HFFc6 (cell line): ENCODE measurements at places on chromosomes 5 and 9. TPM values are rescaled to one million over a fixed set of nuclear protein-coding genes. Genes with fewer than 3 reads are reported as not detected.

GRCh38 chr5:151168602-151169344, 11.2 kb upstream of the ANXA6 start:
- DNase-seq, result no peak

DNA sequence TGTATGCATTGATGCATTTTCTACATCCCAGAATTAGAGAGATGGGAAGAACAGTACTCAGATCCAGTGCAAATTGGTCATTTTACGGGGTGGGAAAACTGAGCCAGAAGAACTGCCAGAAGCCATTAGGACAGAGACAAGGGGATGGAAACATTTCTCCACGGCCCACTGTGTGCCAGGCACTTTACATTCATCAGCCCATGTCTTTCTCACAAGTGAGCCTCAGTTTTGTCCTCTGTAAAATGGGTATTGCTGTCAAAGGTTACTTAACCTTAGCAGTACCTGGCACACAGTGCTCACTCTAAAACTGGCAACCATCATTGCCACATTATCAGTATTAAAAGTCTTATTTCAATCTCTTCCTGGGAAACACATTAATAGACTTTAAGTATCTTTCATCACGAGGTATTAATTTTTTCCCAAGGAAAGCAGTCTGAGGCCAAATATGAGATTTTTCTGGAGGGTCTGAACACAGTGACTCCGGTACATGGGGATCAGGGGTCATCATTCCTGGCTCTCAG, 5.2 kb downstream of the DUSP1 start:
- peak; percentile 87 for DNase-seq

DNA sequence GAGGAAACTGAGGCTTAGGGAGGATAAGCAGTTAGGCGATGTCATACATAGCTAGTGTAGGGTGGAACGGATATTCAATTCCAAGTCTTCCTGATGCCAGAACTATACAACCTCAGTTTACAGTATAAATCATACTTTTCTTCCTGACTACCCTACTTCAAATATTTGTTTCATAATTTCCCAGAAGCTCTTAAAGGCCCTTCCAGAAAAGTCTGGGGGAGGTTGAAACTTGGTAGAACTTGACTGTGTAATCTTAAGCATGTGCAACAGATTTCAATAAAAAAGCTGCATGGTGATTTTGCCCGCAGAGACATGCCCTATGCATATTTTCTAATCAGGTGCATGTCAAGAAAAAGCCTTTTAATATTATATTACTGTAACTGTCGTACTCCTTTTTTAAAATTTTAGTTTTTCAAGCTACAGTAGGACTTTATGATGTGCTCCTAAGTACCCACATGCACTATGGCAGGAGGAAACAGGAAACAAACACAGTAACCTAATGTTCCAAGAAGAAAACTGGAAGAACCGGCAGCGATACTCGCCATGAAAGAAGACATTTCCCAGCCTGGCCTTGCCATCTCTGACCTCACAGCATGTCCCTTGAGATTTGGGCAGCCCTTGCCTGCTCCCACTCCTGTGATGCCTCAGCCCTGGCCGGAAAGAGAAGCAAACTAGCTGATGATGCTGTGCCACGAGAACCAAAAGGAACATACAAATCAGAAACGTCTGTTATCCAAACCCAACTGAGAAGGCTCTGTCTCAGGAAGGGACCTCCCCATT, 266.0 kb downstream of the EFNA5 start:
- no peak for DNase-seq

GRCh38 chr9:7691909-7692308, 107.7 kb downstream of the DMAC1 start:
- DNase-seq, result no peak

DNA sequence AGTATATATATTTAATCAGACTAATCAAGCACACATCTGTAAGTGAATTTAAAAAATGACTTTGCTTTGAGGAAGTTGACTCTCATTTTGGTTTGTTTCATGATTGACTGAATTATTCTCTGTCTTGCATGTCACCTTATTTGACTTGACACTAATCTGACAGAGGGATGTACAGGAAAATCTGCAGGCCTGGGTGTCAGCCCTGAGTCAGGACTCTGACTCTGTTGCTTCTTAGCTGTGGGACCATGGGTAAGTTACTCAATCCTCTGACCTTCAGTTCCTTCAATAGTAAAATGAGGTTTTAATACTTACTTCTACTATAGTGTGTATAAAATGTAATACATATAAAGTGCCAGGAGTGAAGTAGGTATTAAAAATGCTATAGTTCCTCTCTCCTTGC, 415.9 kb downstream of the ARHGEF28 start:
- DNase-seq, result no peak

DNA sequence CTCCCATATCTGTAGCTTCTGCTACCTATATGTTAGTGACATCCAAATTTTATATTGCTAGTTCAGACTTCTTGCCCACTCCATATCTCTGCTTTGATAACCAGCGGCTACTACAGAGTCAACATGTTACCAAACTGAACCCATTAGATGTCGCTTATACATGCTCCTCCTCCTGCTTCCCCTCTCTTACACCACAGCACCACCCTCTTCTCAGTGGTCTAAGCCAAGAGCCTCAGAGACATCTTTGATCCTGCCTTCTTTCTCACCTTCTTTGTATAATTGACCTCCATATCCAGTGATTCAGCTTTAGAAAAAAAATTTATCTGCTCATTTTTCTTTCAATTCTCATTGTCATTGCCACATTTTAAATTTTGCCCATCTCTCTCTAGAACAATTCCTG, 408.2 kb upstream of the TLE4 start:
- no peak for DNase-seq

- no peak for DNase-seq
Observed at GRCh38 chr9:114991861-114992260, 61.5 kb upstream of the TNFSF8 start.

DNA sequence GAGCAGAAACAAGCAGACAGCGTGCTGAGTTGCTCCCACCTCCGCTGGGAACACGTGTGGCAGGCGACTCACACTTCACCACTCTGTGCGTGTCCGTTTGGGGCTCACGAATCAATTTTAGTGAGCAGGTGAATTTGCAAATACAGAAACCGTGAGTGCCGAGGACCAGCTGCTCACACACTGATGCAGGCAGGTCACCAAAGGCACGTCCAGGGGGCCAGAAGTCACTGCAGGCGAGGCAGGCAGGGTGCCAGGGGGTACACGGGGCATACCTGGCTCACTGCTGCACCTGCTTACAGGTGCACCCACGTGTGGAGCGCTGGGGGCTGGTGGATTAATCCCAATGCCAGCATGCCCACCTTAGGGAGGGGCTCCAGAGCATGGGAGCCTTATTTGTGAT, 68.8 kb downstream of the ZNF354C start:
- no peak for DNase-seq

GRCh38 chr5:171474230-171474813, 54.9 kb downstream of the FGF18 start:
- no peak for DNase-seq

DNA sequence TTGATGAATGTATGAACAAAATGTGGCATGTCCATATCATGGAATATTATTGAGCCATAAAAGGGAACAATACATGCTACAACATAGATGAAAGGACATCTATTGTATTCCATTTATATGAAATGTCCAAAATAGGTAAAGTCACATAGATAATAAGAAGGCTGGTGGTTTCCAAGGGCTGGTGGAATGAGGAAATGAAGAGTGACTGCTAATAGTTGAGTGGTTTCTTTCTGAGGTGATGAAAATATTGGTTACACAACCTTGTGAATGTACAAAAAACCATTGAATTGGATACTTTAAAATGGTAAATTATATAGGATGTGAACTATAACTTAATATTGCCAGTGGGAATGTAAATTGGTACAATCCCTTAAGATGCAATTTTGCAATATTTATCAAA, 5.2 kb downstream of the ARSB start:
- no peak for DNase-seq

DNA sequence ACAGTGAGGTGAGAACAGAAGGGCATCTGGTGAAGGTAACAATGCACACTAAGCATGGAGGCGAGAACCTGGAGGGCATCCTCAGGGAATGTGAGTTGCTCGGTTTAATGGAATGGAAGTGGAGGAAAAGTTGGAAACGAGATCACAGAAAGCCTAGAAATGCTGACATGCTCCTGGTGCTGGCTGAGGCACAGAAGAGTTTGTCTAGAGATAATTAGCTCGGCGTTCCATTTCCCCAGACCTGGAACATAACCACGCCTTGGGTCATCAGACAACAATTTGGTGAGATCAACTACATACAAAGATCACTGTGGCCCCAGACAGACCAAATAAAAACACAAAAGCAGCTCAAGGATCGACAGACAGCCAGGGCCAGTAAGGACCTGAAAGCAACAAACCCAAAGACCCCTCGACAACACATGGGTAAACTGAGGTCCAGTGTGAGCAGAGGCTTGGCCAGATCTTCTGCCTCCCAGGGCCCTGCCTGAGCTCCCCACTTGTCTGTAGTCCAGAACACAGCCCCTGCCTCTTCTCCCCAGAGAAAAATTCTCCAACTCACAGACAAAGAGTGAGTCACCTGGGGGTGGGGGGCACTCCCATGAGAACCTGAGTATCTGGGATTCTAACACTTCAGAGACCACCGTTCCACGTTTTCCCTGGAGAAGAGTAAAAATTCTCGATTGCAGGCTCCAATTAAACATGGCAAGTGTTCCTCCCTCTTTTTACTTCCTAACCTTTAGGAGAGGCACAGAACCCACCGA, 52.5 kb downstream of the SHB start:
- peak; percentile 87 for DNase-seq

- no peak for DNase-seq
Observed at GRCh38 chr5:115429345-115429940, 115.1 kb downstream of the FEM1C start.

DNA sequence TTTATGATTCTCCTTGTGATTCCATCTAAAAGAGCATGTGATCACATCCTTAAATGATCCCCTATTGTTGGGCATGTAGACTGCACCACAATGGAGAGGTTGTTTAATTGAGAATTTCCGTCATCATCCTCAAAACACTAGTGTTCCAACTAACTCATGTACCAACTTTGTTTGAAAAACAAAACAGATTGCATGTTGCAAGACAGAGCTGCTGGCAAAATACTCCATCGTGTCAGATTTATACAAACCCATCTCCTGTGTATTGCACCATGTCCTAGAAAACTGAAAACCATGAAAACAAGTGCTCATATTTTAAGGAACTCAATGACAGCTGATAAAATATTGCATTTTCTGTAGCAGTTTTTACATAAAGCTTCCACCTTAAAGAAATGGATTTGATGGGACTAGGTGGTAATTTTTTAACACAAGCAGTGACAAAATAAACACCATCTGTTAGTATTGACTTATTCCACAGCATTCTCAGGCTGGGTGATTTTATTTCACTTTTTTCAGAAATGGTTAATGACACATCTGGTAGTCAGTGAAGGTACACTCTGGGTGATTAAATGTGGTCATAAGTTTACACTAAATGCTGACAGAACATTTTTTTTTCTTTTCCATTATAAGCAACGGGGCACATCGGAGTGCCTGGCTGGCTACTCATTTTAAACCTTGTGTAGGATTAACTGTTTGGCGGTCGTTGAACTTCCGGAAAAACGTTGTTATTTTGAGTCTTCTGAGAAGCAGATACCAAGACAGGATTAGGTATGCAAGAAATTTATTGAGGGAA, 602.9 kb upstream of the WWC1 start:
- DNase-seq, result no peak

- no peak for DNase-seq
Observed at GRCh38 chr9:81885602-81886001, 42.6 kb upstream of the SPATA31D4 start.

DNA sequence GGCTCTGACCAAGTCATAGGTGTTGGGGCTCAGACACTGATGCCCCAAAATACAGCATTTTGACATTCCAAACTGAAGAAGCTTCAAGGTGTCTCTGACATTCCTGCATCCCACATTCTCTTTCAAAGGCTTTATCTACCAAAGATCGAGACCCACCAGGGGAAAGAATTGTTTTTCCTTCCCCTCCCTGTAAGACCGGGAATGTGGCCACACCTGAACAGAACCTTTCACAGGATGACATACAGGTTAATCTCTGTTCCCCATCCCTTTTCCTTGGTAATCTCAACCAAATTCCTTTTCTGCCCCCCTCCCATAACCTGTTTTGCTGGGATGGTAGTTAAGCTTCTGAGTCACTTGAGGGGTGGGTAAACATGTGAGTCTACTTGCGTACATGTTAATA, 72.3 kb downstream of the IQGAP2 start:
- no peak for DNase-seq

GRCh38 chr5:61280205-61280604, 51.9 kb upstream of the ZSWIM6 start:
- DNase-seq, result peak; percentile 84

DNA sequence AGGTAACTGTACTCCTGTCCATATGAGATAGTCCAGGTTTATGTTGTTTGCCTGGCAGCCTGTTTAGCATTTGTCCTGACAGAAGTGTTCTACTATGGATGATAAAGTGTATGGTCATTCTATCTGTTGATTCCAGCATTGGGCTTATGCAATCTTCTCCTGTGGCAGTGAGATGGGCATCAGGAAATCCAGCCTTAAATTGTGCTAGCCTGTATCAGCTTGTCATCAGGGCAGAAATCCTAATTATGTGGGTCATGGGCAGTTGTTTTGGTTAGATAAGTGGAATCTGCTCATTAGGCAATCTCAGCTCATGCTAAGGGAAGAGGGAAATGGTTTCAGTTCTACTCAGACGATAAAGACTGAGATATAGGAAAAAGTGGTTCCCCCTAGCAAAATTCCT, 247.4 kb upstream of the CHD1 start:
- no peak for DNase-seq

DNA sequence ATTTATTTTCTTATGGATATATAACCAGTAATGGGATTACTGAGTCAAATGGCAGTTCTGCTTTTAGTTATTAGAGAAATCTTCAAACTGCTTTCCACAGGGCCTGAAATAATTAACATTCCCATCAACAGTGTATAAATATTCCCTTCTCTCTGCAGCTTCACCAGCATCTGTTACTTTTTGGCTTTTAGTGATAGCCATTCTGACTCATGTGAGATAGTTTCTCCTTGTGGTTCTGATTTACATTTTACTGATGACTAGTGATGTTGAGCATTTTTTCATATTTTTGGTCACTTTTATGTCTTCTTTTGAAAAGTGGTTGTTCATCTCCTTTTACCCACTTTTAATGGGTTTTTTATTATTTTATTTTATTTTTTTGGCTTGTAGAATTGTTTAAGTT, 1290.3 kb upstream of the CDH9 start:
- no peak for DNase-seq

- no peak for DNase-seq
Observed at GRCh38 chr9:81320909-81321482, 368.4 kb downstream of the TLE1 start.

Gene C7
- not detected in 3 replicates for total RNA-seq

Gene EXOC3
- 47.2 to 50.0 TPM (median 47.7 TPM) in 3 replicates for total RNA-seq

Gene TTC23L
- not detected in 3 replicates for total RNA-seq

Gene NPR3
- total RNA-seq, result 23.8 to 51.7 TPM (median 41.5 TPM) in 3 replicates
